ENCODE measurements at places on chromosomes 11 and 22.

GRCh38 chr11:1656061-1656441 lies 26.5 kb downstream of the KRTAP5-5 start:
- DNase-seq, result no peak

DNA sequence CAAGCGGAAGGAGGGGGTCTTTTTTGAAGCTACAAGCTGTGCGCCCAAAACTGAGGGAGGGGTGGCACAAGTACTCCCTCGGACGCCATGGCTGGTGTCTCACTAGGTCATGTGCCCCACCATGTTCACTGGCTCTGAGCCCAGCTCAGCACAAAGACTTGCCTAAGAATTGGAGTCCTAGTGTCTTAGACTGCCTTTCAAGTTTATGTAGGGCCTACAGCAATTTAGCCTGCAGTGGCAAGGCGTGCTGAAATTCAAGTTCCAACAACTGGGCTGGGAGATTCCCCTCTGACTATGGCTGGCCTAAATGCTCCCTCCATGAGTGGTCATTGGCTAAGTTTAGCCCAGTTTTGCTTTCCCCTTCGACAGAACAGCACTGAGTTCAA lies 27.3 kb downstream of the FCHSD2 start:
- DNase-seq, result no peak

GRCh38 chr22:18121506-18121905 lies 10.9 kb downstream of the TUBA8 start:
- no peak for DNase-seq

GRCh38 chr11:1370186-1371025 lies 19.3 kb upstream of the BRSK2 start:
- DNase-seq, result no peak

DNA sequence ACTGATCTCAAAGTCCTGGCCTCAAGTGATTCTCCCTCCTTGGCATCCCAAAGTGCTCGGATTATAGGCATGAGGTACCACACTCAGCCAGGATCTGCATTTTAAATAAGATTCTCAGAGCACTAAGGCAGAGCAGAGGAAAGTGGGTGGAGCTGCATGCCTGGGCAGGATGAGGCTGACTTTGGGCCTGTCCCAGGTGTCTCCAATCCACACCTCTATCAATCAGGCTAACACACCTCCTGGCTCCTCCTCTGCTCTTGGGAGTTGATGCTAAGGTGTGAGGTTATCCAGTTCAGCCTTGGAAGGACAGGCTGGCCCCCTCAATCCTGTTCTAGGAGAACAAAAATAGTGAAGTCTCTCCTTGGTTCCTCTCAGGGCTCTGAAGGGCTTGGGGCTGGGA lies 30.2 kb upstream of the P2RY2 start:
- DNase-seq, result no peak

DNA sequence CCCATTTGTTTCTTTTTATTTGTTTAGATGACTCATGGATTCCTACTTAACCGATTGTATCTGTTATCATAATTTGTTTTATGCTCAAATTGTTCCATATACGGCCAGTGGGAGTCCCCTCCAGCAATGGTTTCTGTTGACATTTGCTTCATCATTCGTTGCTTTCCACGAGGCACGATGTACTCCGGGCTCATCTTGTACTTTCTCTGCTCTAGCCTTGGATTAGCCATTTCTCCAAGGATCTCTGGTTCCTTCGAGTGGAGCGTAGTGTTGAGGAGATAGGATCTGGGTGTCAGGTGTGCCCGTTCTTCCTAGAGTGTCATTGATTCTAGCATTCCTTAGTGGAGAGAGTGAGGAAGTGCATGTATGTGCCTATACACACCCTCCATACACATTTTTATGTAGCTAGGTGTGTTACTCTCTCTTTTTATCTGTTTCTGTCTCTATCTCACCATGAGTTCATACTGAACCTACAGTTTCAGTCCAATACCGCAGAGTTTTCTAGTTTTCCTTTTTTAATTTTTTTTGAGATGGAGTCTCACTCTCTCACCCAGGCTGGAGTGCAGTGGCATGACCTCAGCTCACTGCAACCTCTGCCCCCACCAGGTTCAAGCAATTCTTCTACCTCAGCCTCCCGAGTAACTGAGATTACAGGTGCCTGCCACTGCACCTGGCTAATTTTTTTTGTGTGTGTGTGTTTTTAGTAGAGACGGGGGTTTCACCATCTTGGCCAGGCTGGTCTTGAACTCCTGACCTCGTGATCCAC lies 31.4 kb downstream of the TECTA start:
- DNase-seq, result no peak

GRCh38 chr11:132257871-132258270 lies 887.5 kb downstream of the NTM start:
- DNase-seq, result no peak

GRCh38 chr22:38973289-38974169 lies 8.6 kb upstream of the APOBEC3B start:
- DNase-seq, result no peak

DNA sequence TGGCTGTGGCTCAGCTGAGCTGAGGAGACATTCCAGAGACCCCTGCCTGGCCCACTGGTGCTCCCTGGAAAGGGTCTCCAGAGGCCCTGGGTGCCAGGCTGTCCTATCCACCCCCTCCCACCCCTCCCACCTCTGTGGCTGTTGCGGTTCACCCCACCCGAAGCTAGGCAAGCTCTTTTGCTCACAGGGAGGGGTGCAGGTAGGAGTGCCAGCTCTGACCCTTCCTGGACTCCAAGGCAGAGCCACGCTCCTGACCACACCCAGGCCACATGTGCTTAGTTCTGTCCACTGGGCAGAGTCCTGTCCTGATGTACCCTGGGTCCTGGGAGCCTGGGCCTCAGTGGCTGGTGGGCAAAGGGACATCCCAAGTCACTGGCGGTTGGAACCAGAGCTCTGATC lies 16.4 kb downstream of the IL17REL start:
- DNase-seq, result no peak

DNA sequence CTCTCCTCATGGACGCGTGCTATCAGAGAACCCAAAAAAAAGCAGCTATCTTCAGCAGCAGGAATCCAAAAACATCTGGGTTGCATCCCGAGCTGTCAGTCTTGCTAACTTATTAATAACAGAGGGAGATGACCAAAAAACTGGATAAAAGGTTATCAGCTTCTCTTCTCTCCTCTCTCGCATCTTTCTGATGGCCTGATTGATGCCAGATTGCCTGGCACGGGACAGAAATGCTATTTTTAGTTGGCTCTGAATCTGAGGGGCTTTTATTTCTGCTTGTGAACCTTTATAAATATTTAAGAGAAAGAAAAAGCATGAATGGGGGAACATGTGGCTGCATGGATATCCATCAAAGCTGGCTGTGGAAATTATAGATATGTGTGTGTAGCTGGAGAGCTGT lies 230.3 kb downstream of the ETS1 start:
- DNase-seq, result no peak

- DNase-seq, result no peak
Observed at GRCh38 chr11:14539982-14540421, 19.8 kb upstream of the PSMA1 start.

DNA sequence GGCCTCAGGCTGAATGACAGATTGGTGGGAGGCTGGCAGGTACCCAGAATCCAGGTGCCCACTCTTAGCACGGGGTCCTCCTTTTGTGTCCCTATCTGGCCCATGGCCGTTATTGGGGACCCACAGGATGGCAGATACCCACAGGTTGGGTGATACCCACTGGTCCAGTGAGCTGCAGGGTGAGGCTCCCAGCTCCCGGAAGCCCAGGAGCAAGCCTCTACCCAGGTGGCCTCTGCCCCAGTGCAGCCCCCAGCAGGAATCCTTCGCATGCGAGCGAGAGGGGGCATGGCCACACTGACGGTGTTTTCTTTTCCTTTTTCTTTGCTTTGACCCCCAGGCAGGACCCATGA lies 116.1 kb downstream of the PHF21B start:
- DNase-seq, result no peak

DNA sequence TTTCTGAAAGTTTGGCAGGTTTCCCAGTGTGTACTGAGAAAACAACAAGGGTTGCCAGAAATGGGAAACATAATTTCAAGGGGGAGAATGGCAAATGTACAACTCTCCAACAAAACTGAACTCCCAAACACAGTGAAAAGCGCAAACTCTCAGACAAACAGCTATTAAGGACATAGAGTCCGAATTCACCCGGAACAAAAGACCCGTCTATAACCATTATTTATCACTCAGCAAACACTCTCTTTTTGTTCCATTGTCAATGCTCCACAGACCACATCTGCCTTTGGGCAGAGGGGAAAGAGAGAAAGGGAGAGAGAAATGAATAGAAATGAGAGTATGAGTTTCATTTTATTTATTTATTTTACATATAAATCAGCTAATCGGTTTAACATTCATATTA lies 21.7 kb downstream of the KIRREL3 start:
- DNase-seq, result no peak

GRCh38 chr11:118485273-118485672 lies 42.0 kb upstream of the TTC36 start:
- no peak for DNase-seq

DNA sequence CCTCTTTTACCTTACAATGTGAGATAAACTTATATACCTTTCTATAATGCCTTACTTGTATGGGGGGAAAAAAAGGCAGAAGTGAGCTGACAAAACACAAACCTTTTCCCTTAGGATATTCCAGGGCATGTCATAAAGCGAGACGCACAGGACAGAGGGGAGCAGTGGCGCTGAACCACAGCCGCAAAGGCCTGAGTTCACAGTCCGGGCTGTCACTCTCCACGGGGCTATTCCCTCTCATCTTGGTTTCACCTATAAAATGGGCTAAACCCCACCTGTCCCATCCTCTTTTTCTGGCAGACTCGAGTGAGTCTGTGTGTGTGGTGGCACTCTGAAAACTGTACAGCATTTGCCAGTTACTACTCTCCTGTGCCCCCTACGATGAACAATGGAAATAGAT lies 14.4 kb upstream of the FXYD2 start:
- DNase-seq, result no peak

- DNase-seq, result no peak
Observed at GRCh38 chr22:23501708-23502107, 78.4 kb downstream of the IGLL1 start.

- no peak for DNase-seq
Observed at GRCh38 chr11:44306918-44307244, 3.1 kb downstream of the ALX4 start.

DNA sequence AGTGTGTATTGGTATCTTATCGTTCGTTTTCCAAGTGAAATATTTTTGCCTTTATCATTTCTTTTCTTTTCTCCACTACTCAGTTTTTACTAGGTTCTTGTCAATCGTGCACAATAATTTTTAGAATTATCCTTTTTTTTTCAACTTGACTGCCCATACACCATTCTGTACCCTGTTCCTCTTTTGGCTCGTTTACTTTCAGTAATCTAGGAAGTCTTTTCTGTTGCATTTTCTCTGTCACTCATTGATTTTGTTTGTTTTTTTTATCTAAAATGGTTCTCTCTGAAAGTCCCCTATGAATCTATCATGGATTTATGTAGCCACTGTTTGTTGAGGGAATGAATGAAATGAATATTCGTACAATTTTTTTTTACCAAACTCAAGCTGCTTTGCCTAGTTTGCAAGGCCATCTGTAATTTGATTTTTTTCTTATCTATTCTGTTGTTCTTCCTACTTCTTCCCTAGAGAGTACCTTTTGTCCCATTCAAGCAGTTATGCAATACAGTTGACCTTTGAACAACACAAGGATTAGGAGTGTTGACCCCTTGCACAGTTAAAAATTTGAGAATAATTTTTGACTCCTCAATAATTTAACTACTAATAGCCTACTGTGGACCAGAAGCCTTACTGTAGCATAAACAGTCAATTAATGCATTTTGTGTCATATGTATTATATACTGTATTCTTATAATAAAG lies 166.3 kb downstream of the TMEM135 start:
- DNase-seq, result no peak

DNA sequence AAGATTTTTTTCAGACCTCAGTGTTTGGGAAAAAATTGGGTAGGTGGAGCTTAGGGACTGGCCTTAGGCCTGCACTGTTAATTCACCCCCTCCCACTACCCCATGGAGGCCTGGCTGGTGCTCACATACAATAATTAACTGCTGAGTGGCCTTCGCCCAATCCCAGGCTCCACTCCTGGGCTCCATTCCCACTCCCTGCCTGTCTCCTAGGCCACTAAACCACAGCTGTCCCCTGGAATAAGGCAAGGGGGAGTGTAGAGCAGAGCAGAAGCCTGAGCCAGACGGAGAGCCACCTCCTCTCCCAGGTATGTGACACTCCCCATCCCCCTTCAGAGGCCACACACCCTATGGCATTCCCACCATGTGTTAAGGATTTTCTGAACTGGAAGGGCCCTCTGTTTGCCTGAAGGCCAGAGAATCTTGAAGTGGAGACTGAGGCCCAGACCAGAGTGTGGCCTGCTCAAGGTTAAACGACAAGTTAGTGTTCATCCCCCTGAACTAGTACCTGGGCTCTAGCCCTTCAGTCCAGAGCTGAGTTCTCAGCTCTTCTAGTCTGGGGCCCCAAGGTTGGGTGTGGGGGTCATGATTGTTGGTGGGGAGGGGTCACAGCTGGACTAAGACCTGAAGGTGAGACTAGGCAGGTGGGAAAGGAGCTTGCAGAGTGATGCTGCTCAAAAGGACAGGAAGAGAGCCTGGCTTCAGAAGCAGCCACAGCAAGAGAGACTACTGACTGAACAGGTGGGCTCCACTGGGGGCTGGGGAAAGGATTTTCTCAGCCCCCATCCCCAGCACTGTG lies 2.3 kb upstream of the FOLR1 start:
- DNase-seq, result no peak

GRCh38 chr11:16030664-16031063 lies 325.7 kb downstream of the SOX6 start:
- no peak for DNase-seq

GRCh38 chr22:29226351-29226981 lies 20.8 kb downstream of the EMID1 start:
- no peak for DNase-seq

DNA sequence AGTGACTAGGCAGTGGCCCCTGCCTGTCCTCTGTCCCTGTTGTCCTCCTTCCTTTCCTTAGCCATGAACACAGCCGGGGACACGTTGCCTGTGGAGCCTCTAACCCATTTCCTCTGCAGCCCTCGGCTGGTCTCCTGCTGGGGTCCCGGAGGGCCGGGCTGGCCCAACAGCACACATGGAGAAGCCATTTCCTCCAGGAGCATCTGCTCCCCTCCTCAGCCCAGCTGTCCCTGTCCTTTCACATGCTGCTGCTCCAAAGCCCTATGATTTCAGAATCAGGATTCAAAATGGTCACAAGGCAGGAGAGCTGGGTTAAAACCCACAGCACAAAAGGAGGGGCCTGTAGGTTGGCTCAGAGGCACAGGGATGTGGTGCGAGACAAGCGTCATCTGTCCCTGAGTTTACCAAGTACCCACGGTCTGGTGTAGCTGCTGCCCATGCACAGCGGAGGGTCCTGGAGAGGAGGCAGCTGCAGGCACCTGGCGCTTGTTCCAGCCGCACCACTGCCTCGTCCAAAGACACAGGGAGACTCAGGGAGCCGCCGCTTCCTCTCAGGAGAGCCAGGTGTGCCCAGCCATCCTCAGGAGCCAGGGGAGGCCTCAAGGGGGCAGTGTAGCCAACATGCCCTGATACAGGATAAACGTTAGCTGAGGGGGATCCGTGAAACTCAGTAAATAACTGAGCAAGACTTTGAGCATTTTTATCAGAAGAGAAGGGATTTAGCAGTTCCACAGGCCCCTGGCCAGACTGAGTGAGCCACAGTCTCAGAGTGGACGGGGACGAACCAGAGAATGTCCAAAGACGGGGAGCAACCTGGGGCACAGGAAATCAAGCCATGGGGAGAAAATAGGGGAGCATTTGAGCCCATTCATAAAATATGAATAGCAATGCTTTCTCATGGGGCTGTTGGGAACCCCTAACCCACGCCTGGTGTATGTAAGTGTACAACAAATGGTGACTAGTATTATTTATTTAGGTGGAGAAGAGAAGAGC lies 3.9 kb upstream of the VSIG10L2 start:
- peak; percentile 47 for DNase-seq

- DNase-seq, result no peak
Observed at GRCh38 chr11:134756811-134757540, 344.9 kb upstream of the B3GAT1 start.

GRCh38 chr11:690738-691633 lies 4.0 kb downstream of the DEAF1 start:
- DNase-seq, result no peak

Measured in DMS 273 treated with DMSO at 0.1 percent for 48 hours (cell line).